ENCODE measurements at places on chromosomes 11 and 22.

DNA sequence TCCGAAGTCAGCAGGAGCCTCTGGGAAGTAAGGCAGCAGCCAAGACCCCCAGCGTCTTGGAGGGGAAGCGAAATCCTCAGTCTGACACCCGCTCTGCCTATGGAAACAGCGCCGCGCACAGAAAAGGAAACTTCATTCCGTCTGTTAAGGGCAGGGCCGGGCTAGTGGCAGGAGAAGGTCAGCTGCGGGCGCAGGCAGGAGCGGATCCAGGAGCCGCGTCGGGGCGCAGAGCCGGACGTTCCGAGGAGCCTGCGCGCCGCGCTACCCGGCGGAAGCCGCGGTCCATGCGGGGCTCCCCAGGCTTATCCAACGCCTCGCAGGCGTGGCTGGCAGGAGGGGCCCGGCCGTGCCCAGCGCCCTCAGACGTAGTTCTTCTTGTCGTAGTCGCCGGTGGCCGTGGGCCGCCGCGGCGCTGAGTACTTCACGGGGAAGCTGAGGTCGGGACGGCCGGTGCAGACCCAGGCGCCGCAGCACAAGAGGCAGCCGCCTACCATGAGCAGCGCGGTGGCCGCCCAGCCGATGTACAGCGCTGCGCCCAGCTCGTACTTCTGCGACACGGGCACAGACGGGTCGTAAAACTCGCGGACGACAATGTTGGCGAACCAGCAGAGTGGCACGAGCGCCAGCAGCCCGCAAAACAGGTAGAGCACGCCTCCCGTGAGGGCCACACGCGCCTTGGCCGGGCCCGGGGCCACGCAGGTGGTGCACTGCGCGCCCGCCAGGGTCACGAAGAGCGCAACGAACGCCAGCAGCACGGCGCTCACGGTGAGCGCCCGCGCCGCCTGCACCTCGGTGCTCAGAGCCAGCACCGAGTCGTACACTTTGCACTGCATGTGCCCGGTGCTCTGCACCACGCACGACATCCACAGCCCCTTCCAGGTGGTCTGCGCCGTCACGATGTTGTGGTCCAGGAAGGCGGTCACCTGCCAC is 705 bp downstream of the CLDN5 start:
- DNase-seq, result no peak

- no peak for DNase-seq
Observed at GRCh38 chr11:76310832-76311595, 69.9 kb downstream of the THAP12 start.

DNA sequence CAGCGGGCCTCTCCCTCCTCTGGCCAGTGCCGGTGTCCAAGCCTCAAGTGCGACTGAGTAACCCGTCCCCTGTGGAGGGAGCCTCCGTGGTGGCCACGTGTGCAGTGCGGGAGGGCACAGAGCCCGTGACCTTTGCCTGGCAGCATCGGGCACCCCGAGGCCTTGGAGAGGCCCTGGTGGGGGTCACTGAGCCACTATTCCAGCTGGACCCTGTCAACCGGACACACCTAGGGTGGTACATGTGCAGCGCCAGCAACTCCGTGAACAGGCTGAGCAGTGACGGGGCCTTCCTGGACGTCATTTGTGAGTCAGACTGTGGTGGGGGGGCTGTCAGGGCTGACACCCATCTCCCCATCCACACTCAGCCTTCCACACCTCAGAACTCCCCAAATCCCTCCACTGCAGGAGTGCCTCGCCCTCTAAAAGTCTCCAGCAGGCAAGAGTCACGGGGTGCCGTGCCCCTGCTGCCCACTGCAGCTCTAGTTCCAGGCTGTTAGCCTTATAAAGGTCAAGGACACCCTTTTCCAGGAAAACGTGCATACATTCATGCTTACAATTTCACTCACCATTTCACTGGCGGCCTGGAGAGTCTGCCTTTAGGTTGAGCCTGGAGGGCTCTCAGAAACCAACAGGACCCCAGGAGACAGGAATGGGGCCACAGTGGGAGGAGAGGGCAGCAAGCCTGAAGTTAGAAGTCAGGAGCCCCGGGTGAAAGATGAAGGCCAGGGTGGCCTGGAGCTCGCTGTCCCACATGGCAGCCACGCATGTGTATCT is 2.6 kb downstream of the VSIG10L2 start:
- no peak for DNase-seq

DNA sequence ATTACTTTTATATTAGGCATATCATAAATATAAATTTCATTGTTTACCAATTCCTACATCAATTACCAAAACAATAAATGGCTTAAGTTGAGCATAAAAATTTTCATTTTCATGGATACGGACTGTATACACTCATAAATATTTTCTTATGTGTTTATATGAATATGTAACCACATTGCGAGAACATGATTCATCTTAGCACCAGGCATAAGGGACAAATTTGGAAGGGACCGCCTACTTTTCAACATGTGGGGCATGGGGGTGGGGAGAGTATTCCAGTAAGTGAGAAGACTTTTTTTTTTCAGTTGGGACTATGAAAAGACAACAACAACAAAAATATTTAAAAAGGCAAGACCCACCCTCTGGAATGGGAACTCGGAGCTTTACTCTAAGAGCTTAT is 296.1 kb downstream of the RAB38 start:
- no peak for DNase-seq

DNA sequence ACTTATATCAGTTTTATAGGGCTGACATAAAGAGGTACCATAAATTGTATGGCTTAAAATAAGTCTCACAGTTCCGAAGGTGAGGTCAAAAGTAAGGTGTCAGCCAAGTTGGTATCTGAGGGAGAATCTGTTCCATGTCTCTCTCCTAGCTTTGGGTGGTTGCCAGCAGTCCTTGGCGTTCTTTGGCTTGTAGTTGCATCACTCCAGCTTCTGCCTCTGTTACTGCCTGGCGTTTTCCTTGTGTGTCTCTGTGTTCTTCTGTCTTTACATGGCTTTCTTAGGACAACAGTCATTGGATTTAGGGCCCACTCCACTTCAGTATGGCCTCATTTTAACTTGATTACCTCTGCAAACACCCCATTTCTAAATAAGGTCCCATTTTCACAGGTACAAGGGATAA is 16.7 kb downstream of the MMP7 start:
- DNase-seq, result no peak

DNA sequence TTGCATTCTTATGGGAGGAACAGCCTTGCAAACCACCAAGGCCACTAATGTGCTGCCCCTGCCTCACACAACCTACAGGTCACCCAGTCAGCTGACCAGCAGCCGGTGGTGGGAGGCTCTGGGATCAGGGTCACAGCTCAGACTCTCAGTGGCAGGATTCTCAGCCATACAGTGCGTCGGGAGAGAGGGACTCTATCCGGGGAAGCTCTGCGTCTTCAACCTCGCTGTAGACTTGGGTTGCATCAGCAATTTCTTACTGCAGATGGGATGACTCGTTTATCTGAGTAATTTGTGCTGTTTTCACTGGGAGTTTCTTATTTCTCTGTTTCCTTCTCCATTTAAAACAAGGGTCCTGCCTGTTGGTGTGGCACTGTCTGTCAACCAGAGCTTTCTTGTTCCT is 257.7 kb downstream of the TBC1D22A start:
- DNase-seq, result no peak

GRCh38 chr22:29689880-29690213 is 30.0 kb upstream of the CABP7 start:
- DNase-seq, result no peak

DNA sequence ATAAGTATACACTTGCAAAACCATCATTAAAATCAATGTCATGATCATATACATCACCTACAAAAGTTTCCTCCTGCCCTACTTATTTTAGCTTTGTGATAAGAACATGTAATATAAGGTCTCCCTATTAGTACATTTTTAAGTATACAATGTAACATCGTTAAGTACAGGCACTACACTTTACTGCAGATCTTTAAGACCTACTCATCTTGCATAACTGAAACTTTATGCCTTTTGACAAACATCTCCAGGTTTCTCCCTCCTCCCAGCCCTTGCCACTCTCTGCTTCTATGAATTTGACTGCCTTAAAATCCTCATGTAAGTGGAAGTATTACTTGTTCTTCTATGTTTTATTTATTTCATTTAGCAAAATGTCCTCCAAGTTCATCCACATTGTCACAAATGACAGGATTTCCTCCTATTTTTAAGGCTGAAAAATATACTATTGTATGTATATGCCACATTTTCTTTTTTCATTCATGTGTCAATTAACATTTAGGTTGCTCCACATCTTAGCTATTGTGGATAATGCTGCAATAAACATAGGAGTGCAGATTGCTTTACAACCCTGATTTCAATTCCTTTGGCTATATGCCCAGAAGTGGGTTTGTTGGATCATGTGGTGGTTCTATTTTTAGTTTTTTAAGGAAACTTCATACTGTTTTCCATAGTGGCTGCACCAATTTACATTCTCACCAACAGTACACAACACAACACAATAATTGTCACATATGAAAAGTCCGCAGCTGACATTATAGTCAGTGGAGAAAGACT is 471.1 kb upstream of the ANO3 start:
- no peak for DNase-seq

- no peak for DNase-seq
Observed at GRCh38 chr11:1735271-1735670, 15.1 kb downstream of the IFITM10 start.

All from epithelial cell of prostate (primary cell).